ENCODE measurements at places on chromosomes 1 and 21. TPM values are rescaled to one million over a fixed set of nuclear protein-coding genes. Genes with fewer than 3 reads are reported as not detected.

DNA sequence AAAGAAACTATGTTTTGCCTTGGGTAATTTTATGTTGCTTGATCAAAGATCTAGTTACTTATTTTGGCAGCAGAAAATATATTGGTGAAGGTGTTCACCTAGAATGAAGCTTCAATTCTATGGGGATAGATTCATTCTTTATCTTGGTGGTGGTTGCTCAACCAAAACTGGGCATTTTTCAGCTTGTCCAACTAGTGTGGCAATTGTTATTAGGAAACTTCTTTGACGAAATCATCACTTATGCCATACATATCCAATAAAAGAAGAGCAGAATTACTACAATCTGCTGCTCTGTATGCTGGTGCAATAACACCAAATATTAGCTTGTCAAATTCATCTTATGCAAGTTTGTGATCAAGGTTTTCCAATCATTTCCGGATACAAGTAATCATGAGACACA, 26.8 kb upstream of the TMPRSS15 start:
- H3K4me3 ChIP-seq = no peak overlapping the region
- no peak for DNase-seq
- no peak overlapping the region for H3K27ac ChIP-seq
- H3K4me1 ChIP-seq = no peaks in the 10 kb centered on the region
- H3K27me3 ChIP-seq = no peaks in the 10 kb centered on the region

The LENEP gene
- total RNA-seq = not detected

- peak overlapping the region; percentile 36 for H3K4me3 ChIP-seq
- peaks cover 3% of the 10 kb centered on the region for H3K36me3 ChIP-seq
- H3K27ac ChIP-seq = no peak overlapping the region
- DNase-seq = no peak
- peaks cover 7% of the 10 kb centered on the region for H3K27me3 ChIP-seq
Observed at GRCh38 chr1:220734571-220735326, 13.4 kb upstream of the MTARC2 start.

DNA sequence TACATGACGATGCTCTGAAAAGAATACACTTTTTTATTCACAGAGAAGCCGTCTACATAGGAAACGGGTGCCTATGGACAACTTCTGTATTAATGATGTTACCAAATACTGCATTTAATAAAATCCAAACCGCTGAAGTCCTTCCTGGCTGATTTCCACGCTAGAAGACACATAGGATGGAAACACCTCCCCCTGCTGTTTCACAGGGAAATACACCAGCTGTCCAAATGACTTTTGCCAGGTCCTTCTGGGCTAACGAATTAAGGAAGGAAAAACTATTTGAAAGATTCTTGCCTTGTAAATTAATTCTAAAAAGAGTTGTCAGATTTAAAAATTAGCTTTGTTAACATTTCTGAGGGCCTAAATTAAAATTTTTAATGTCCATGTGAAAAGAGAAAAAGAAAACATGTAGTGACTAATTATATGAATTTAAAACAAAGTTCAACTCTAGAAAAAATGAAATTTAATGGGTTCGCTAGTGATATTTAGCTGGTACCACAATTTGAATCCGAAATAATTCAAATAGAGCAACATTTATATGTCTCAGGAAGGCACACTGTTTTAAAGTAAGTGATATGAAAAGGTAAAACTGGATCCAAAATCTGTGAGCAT, 146.0 kb downstream of the RERE start:
- H3K27ac ChIP-seq = no peak overlapping the region
- H3K4me1 ChIP-seq = peaks cover 28% of the 10 kb centered on the region
- H3K27me3 ChIP-seq = no peaks in the 10 kb centered on the region
- peak; percentile 9 for DNase-seq
- H3K36me3 ChIP-seq = no peaks in the 10 kb centered on the region

GRCh38 chr1:112625696-112626095, 6.1 kb downstream of the CAPZA1 start:
- no peak for DNase-seq
- no peaks in the 10 kb centered on the region for H3K27me3 ChIP-seq
- peaks cover 3% of the 10 kb centered on the region for H3K36me3 ChIP-seq
- peak overlapping the region; percentile 73 for H3K4me3 ChIP-seq

DNA sequence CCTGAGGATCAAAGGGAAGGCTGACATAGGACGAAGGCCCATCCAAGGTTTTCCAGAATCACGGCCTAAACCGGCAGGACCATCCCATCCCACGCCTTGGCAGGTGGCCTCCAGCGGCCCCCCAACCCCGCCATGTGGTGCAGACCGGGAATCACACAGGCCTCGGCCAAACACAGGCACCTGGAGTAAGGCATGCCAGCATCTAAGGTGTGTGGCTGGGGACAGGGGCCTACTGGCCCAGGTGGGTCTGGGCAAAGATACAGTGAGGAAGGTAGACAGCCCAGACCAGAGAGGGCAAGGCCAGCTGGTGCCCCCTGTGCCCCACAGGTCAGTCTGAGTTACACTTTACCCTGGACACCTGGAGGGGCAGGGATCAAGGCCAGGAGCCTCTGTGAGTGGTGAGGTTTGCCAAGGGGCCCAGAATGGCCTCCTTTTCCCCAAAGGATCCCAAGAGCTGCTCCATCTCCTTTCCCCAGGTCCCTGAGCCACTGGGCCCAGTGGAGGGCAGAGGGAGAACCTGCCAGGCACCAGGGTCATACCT, 12.7 kb upstream of the TAS1R2 start:
- H3K4me3 ChIP-seq = no peak overlapping the region
- no peak for DNase-seq
- no peak overlapping the region for H3K27ac ChIP-seq
- no peaks in the 10 kb centered on the region for H3K36me3 ChIP-seq

GRCh38 chr1:117188816-117189437, 21.8 kb downstream of the VTCN1 start:
- peaks cover 26% of the 10 kb centered on the region for H3K27me3 ChIP-seq
- H3K4me3 ChIP-seq = no peak overlapping the region
- no peak for DNase-seq
- peaks cover 2% of the 10 kb centered on the region for H3K36me3 ChIP-seq

The C1orf116 gene
- 0.22 TPM for total RNA-seq

The THEM5 gene
- 0.89 TPM for total RNA-seq

DNA sequence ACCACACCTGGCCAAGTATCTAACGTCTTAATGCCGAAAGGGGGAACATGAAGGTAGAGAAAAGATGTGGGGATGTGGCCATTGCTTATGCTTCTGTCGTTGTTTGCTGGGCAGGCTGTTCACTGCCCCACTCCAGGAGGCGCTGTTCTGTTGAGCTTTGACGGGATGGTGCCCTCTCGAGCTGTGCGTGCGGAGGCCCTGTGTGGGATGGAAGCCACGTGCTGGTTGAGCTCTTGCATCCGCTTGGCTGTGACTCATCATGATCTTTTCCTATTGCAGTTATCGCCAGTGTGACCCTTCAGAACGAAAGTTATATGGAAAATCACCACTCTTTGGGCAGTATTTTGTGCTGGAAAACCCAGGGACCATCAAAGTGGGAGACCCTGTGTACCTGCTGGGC, 26.3 kb downstream of the MTARC1 start:
- H3K27me3 ChIP-seq = peaks cover 71% of the 10 kb centered on the region
- no peaks in the 10 kb centered on the region for H3K36me3 ChIP-seq
- no peak overlapping the region for H3K27ac ChIP-seq
- H3K4me3 ChIP-seq = no peak overlapping the region

The FNDC10 gene
- total RNA-seq = 3.3 TPM

- no peak overlapping the region for H3K4me3 ChIP-seq
- peaks cover 28% of the 10 kb centered on the region for H3K27me3 ChIP-seq
- H3K36me3 ChIP-seq = peaks cover 4% of the 10 kb centered on the region
- peak; percentile 23 for DNase-seq
Observed at GRCh38 chr1:58929671-58930325, 146.0 kb upstream of the JUN start.

DNA sequence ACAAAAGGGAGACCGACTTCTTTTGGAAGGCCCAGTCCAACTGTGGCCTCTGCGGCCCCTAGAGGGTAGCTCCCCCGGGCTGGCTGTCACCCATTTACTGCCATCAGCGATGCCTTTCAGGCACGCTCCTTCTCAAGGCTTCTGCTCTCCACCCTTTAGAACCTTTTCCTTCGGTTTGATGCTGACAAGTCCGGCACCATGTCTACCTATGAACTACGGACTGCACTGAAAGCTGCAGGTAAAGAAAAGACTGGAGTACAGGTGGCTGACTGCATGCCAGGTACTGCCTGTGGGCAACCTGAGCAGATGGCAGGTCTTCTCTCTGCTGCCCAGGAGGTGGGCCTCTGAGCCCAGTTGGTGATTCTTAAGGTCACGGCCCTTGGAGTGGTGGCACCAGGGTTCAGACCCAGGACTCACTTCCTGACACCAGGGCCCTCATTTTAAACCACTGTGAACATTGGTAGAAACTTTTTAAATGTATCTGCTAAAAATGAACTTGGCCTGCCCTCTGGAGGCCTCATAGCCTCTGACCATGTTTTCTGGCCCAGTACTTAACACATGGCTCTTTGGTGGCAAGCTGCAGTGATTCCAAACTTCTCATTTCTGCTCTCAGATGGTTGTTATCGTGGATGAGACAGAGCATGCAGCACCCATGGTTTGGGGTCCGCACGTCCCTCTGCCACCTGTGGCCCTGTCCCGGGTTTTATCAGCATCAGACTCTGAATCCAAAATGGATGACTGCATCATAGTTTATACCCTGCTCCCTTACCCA, 45.7 kb downstream of the CAPN9 start:
- peaks cover 61% of the 10 kb centered on the region for H3K27me3 ChIP-seq
- H3K27ac ChIP-seq = no peak overlapping the region
- H3K4me1 ChIP-seq = peaks cover 5% of the 10 kb centered on the region
- H3K36me3 ChIP-seq = no peaks in the 10 kb centered on the region
- no peak overlapping the region for H3K4me3 ChIP-seq

- no peak for DNase-seq
- peaks cover 63% of the 10 kb centered on the region for H3K27me3 ChIP-seq
- peak overlapping the region; percentile 89 for H3K4me3 ChIP-seq
- H3K36me3 ChIP-seq = no peaks in the 10 kb centered on the region
- H3K27ac ChIP-seq = no peak overlapping the region
Observed at GRCh38 chr1:22709891-22710700, 543 bp upstream of the EPHB2 start.

The ATP1B1 gene
- total RNA-seq = 7.1 TPM

GRCh38 chr1:165234149-165234548, 122.4 kb downstream of the LMX1A start:
- no peaks in the 10 kb centered on the region for H3K36me3 ChIP-seq
- no peak overlapping the region for H3K27ac ChIP-seq
- peaks cover 3% of the 10 kb centered on the region for H3K4me1 ChIP-seq
- DNase-seq = no peak
- peaks cover 65% of the 10 kb centered on the region for H3K27me3 ChIP-seq
- no peak overlapping the region for H3K4me3 ChIP-seq

GRCh38 chr1:1420654-1421141, 378 bp downstream of the ANKRD65 start:
- peak overlapping the region; percentile 50 for H3K4me3 ChIP-seq
- peaks cover 6% of the 10 kb centered on the region for H3K4me1 ChIP-seq
- no peak for DNase-seq
- no peaks in the 10 kb centered on the region for H3K36me3 ChIP-seq
- H3K27me3 ChIP-seq = peaks cover 31% of the 10 kb centered on the region

DNA sequence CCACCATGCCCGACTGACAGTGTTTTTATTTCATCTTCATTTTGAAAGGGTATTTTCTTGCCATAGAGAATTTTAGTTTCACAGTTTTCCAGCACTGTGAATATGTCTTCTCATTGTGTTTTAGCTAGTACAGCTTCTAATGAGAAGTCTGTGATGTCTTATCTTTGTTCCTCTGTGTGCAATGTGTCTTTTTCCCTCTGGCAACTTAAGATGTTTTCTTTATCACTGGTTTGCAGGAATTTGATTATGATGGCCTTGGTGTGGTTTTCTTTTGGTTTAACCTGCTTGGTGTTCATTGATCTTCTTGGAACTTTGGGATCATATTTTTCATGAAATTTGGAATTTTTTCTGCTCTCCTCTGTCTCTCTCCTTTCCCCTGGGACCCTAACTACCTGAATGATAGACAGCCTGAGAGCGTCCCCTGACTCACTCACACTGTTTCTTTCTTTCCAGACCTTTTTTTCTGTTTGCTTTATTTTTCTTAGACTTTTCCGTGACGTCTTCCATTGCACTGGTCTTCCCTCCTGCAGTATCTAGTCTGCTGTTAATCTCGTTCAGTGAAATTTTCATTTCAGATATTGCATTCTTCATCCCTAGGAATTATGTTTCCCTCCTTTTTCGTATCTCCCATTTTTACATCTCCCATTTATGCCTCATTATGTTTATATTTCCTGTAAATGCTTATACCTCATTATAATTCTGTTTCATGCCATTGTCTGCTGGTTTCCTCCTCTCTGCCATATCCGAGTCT, 48.5 kb downstream of the PDE9A start:
- no peaks in the 10 kb centered on the region for H3K27me3 ChIP-seq
- H3K4me1 ChIP-seq = peaks cover 2% of the 10 kb centered on the region
- no peak for DNase-seq
- H3K27ac ChIP-seq = no peak overlapping the region
- peaks cover 7% of the 10 kb centered on the region for H3K36me3 ChIP-seq

DNA sequence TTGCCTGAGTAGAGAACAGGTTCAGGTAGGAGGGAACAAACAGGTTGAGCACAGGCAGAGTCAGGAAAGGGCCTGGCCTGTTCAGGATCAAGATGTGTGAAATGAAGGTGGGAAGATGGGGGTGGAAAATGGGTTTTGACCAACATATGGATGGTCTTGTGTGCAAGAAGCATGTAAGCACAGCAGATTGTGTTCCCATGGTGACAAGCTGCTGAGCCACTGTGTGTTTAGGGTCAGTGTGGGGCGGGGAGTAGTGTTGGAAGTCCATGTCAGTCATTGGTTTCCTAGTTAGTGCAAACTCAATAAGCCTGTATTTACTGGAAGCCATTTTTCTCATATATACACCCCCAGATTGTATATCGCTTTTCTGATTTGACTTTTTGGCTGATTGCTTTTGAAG, 111.9 kb downstream of the CAMTA1 start:
- no peak for DNase-seq
- no peaks in the 10 kb centered on the region for H3K27me3 ChIP-seq
- no peak overlapping the region for H3K4me3 ChIP-seq
- peaks cover 6% of the 10 kb centered on the region for H3K4me1 ChIP-seq

DNA sequence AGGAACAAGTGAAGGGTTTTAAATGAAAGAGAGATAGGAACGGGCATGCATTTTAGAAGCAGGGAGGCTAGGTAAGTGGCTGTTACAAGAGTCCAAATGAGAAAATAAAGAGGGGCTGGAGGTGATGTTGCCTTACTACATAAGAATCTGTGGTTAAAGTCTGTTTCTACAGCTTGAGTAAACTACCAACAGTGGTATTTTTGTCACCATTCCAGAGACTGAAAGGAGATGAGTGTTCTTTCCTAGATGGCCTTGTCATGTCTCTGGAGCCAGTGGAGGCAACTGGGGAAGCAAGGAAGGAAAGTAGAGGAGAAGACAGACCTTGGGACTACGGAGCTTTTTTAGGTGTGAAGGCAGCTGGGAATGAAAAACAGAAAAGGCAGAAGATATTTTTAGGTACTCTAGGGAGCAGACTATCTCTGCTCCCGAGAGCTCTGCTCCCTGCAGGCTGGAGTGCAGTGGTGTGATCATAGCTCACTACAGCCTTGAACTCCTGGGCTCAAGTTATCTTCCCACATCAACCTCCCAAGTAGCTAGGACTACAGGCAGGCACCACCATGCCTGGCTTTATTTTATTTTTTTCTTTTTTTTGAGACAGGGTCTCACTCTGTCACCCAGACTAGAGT, 12.2 kb downstream of the HDAC1 start:
- H3K27me3 ChIP-seq = no peaks in the 10 kb centered on the region
- no peak for DNase-seq
- peaks cover 13% of the 10 kb centered on the region for H3K36me3 ChIP-seq
- peaks cover 49% of the 10 kb centered on the region for H3K4me1 ChIP-seq
